Stimulated activated naive CD4-positive, alpha-beta T cell (primary cell): ENCODE measurements at places on chromosomes 5 and 9.

- DNase-seq: no peak
These were observed 191.3 kb downstream of the DMAC1 start for GRCh38 chr9:7608261-7608660.

DNA sequence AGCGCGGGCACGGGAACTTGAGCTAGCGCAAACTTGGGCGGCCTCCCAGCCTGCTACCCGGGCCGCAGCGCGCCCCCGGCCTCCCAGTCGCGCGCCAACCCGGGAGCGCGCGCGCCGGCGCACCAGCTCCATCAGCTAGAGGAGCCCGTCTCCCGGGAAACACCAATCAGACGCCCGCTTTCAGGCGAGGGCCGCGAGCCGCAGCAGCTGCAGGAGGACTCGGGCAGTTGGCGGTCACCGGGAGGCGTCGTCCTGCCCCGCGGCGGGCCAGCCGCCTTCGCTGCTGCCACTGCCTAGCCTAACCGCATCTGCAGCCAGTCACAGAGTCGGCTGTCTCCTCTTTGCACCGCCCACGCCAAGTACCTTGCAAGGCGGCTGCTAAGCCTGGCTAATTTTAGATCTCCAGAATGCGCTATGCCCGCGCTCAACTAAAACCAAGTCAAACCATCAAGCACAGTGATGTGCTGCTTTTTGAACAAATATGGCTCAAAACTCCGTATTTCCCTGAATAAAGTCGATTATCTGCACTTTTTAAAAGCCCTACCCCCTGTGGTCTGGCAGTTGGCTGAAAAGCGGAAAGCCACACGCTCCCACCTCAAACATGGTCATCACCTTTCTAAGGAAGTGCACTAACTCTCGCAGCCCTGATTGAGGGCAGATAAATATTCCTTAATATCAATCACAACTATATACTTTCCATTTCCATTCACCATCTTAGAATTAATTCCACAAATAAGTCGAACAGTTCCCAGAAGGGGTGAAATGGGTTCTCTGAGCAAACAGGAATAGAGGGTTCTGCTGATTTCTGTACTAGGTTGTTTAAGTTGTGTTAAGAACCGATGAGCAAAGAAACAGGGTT lies 221.8 kb downstream of the MEF2C start:
- DNase-seq: no peak

- DNase-seq: no peak
These were observed 6.2 kb upstream of the PTCH1 start for GRCh38 chr9:95522871-95523370.

- no peak for DNase-seq
These were observed 22.4 kb downstream of the RNF130 start for GRCh38 chr5:180049185-180049548.

GRCh38 chr9:85899388-85899787 lies 41.6 kb upstream of the NAA35 start:
- no peak for DNase-seq

DNA sequence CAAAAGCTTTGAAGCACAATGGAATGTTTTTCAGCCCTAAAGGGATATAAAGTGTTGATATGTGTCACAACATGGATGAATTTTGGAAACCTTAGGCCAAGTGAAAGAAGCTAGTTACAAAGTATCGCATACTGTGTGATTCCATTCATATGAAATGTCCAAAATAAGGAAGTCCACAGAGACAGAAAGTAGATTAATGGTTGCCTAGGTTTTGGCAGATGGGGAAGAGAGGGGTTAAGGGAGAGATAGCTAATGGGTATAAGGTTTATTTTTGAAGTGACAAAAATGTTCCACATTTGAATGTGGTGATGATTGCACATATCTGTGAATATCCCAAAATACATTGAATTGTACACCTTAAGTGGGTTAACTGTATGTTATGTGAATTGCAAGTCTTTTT lies 57.5 kb upstream of the MCCC2 start:
- DNase-seq: no peak

GRCh38 chr5:5364932-5365331 lies 57.5 kb upstream of the ICE1 start:
- no peak for DNase-seq

DNA sequence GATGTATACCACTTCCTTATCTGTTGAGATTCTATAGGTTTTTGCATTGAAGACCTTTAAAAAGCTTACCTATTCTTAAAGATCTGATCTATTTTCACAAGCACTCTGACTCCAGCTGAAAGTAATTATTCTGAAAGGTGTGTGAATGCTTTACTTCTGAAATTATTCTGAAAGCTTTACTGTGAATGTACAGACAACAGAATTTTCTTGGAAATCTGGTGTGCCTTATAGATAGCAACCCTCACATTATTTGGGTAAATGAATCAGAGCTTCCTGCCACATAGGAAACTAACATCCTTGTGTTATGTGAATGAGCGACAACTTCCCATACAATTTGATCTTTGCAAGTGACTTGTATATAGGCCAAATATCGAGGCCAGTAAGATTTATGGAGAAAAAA lies 6.5 kb downstream of the CDO1 start:
- DNase-seq: no peak

GRCh38 chr9:83599071-83599470 lies 23.9 kb upstream of the IDNK start:
- no peak for DNase-seq

DNA sequence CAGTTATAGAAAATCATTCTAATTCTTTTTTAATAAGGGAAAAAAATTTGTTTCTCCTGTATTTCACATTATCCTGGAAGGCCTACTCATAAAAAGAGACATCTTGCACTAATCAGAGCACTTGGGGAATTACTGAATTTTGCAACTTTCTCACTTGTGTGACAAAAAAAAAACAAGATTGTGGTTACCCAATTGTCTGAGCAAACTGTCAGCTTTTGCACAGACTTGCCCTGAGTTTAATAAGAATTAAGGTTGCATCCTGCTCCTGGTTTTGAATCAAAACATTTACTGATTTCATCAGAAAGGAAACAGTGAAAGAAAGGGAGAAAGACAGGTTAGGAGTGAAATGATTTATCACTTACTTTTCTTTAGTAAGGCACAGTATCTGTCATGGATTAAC lies 10.6 kb upstream of the SH3RF2 start:
- DNase-seq: no peak

DNA sequence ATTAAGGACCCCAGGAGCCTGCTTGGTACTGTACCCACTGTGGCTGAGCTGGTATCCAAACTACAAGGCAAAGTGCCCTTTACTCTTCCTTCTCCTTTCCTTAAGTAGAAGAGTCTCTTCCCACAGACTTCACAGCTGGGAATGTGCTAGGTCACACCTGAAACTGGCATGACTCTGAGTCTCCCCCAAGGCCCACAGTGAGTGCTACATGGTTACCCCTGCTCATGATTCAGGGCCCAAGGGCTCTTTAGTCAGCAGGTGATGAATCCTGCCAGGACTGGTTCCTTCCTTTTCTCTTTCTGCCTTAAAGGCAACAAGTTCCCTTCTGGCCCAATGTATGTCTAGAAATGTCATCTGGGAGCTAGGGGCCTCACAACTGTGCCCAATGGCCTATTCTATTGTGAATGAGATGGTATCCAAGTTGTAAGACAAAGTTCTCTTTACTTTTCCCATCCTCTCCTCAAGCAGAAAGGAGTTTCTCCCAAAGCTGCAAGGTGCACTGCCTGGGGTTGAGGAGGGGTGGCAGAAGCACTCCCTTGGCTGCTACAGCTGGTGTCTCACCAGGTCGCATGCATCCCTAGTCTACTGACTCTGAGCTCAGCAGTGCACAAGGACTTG lies 134.4 kb downstream of the TMEM38B start:
- no peak for DNase-seq

DNA sequence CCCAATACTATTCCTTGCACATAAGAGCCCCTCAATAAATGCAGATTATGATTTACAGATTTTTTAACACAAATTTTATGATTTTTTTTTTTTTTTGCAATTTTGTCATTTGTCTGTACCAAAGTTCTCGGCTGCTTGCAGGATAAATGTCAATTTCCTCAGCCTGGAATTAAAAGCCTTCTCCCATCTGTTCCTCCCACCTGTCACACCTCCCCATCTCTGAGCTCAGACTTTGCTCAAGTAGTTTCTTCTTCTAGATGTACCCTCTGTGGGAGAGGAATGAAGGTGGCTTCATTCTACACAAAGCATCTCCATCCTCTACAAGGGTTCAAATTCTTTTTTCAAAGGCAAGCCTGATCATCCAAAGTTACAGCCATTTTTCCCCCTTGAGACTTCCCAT lies 153.7 kb upstream of the GRAMD2B start:
- DNase-seq: no peak

DNA sequence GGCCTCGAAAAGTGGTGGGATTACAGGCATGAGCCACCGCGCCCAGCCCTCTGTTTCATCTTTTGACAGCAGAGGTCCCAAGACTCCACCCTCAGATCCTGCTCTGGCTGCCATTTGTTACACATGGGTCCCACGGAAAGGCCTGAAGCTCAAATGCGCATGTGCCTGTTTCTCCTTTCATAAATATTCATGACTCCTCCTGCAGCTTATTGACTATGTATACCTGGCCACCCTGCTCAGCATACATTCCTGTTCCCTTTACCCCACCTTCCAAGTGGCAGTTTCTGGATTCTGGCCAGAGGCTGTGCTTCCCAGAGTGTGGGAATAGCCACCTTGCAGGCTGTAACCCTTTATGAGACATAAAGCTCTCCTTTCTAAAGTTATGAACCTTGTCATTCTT lies 46.5 kb downstream of the AUH start:
- no peak for DNase-seq

DNA sequence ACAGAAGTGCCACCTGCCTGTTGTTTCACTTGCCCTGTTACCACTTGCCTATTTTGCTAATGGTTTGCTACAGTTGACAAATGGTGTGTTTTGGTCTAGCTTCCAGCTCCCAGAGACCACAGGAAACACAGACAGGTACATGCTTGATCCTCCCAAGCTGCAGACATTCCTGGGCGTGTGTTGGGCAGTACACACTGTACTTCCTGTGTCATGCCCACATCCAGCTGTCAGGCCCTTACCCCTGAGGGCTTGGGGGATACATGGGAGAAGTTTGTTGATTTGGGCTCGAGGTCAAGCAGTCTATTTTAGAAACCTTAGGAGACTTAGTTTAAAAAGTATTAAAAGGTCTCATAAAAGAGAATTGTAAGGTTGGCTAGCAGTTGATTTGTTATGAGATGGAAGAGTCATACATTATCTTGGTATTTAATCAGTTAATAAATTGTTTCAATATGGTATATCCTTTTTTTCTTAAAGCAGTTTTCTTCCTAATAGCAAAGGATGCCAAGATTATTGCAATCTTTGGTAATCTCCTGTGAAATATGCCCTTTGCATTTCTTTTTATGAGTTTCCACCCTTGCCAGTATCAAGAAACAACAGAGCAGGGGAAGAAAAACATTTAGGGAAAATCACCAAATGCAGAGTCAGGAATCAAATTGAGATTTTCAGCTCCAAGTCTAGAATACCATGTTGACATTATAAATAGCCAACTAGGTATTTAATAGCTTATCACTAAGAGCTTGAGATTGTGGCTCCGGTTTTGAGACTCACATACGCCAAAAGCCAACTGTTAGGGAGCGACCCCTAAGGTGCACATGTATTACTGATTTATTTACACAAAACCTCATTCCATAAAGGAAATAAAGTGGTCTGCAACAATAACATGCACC lies 52.3 kb upstream of the CD180 start:
- DNase-seq: no peak

- DNase-seq: no peak
These were observed 70.8 kb upstream of the CDKN2B start for GRCh38 chr9:22079873-22080341.

DNA sequence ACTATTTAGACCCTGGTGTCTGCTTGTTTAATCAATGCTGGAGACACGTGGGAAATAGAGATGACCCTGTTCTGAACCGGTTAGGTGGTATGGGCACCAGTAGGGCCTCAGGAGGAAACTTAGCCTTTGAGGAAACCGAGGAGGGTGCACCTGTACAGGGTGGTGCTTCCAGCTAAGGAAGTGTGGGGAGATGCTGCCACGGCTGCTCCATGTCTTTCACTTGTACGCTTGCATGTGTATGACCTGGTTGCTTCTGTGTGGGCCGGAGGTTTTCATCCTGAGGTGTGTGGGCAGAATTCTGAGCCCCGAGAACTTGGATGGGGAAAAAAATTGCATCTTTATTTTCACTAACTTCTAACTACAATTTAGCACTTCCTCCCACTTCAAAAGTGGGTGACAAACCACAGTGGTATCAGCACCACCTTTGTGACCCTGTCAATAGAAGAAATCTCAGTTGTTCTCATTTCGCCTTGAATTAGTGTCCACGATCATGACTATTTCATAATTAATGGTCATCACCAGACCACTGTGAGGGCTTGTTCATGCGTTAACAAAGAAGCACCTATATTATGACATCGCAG lies 99.8 kb upstream of the SPATA31C2 start:
- DNase-seq: no peak

DNA sequence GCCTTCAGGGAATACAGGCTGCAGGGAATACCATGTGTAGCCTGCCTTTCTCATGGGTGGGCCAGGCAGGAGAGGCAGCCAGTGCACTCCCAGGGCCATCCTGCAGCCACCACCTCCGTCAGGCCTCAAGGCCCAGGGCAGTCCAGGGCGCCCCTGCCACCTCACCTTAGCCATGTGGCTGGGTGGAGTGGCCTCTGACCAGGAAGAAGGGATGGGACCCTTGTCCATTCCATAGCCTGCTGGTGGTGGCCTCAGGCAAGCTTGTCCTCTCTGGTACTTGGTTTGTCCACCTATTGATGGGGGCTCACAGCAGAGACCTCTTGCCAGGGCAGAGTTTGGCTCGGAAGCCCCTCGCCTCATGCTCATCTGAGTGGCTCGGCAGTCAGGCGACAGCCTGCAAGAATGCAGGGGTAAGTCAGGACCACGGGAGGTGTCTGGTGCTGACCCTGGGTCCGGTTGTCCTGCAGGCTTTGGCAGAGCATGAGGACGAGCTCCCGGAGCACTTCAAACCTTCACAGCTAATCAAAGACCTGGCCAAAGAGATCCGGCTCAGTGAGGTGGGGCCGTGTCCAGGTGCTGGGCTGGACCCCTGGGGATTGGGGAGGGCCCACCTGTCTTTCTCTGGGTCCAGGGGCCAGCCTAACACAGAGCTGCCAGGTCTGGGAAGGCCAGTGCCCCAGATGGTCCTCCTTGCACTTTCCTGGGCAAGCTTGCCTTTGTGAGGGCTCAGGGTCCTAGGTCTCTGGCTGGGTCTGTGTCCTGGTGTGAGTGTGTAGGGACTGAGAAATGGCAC lies 82.9 kb downstream of the PHF2 start:
- DNase-seq: no peak

GRCh38 chr9:133979921-133980863 lies 11.9 kb downstream of the VAV2 start:
- DNase-seq: no peak

DNA sequence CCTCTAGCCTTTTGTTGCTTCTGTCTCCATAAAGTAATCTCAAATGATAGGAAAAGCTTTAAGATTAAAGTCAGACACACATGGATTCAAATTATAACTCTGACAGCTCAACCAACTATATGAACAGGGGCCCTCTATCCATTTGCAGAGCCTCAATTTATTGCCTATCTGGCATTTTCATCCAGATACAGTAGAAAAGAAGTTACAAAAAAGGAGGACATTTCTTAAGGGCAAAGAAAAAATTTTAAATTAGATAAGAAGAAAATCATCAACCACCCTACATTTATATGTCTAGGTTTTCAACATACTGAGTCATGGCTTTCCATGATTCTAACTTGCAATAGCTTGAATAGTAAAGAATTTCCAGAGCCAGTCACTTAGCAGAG lies 567.2 kb downstream of the CAAP1 start:
- no peak for DNase-seq
